ENCODE measurements at places on chromosomes 2 and 18. TPM values are rescaled to one million over a fixed set of nuclear protein-coding genes. Genes with fewer than 3 reads are reported as not detected.

- DNase-seq, result no peak
Observed at GRCh38 chr2:233384811-233385488, 30.7 kb downstream of the DGKD start.

The CAVIN2 gene
- polyA plus RNA-seq, result 3.1 TPM

- no peak for DNase-seq
Observed at GRCh38 chr2:218853766-218854165, 5.8 kb upstream of the WNT6 start.

- DNase-seq, result no peak
Observed at GRCh38 chr2:118103951-118104940, 16.0 kb downstream of the INSIG2 start.

GRCh38 chr2:163812926-163813520 is 77.2 kb upstream of the FIGN start:
- DNase-seq, result no peak

The AMER3 gene
- not detected for polyA plus RNA-seq

DNA sequence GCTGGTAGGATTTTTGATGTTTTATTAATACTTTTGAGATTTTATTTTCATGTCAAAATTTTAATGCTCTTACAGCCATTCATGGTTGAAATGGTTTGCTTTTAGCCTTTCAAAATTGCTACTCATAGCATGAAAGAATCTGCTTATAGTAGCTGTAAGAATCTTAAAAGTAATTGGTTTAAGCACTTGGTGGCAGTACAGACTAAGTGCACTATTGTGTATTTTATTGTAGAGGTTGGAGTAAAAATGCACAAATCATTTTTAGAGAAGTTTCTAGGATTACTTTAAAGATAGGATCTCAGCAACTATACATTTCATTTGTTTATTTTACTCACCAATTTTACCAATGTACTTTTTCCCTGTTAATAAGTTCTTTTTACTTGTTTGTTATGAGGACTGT is 205.8 kb downstream of the SPAG16 start:
- no peak for DNase-seq
